Cardiac fibroblast (primary cell): ENCODE measurements at places on chromosomes 7 and 10.

GRCh38 chr7:70700055-70700940 lies 431.6 kb upstream of the GALNT17 start:
- DNase-seq, result no peak

DNA sequence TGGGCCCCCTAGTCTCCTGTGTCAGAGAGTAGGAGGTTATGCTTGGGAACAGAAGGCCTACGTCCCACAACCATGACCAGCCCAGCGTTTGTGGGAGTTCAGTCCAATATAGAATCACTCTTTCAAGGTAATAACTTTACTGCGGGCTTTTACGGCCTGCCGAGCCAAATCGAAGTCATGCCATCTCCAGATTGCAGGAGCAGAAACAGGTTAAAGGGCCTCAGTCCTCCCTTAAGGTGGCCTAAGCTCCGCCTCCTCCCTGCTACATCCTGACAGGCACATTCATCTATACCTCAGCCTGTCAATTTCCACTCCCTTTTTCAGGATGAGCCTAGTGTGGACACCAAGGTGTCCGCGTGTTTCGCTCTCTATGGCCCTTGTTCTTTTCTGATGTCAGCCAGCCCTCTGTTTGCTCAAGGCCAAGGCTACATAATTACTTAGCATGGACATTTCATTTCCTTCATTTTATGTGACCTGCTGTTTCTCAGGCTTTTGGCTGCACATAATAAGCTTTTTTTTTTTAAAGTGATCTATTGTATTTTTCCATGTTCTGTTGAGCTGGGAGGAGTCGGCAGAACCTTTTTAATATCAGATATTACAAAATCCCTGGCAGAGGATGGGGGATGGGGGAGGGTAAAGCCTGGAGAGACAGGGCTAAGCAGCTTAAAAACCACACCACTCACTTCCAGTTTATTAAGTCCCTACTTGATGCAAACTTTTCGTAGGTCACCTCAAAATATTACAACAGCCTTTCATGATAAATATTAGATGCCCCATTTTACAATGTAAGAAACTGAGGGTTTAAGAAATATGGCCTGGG lies 84.6 kb downstream of the CACNB2 start:
- DNase-seq, result peak; percentile 32

DNA sequence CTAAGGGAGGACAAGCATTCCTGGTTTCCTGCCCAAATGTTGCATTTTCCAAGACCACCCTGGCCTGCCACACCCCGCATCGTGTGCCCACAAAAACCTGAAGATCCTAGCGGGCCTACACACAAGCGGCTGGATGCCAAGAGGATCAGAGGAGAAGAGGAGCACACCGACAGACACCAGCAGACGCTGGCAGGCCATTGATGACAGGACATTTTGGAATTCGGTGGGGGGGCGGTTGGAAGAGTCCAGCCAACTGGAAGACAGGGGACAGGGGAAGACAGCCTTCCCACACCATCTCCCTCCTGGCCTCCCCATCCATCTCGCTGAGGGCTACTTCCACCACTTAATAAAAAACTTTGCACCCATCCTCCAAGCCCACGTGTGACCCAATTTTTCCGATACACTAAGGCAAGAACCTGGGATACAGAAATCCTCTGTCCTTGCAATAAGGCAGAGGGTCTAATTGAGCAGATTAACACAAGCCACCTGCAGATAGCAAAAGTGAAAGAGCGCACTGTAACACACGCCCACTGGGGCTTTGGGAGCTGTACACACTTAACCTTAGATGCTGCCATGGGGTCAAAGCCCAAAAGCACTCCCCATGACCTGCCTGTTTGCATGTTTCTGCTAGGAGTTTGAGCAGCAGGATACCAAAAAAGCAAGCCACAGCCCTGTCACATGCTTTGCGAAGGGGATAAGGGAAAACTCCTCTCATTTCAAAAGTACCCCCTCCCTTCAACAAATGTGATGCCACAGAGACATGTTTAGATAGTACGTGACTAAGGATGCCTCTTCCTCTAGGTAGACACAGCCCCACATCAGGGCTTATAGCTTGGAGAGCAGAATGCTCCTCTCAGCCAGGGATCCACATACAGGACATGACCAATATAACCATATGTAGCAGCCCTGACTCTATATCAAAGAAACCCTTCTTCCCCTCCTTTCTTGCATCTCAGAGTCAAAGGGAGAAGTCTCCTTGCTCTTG lies 13.4 kb upstream of the SMNDC1 start:
- no peak for DNase-seq

GRCh38 chr10:112842832-112843360 lies 107.2 kb upstream of the TCF7L2 start:
- DNase-seq, result peak; percentile 5

DNA sequence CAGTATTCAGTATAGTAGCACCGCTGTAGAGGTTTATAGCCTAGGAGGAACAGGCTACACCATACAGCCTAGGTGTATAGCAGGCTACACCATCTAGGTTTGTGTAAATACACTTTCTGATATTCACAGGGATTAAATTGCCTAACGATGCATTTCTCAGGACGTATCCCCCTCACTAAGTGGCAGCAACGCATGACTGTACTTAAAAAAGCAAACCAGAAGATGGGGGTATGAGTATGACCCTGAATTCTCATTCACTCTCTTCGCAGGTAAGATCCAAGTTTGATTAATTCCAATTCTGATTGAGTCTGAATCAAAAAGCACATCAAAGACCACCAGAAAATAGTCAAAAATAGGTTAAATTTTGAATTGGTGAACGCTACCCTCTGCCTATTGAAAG lies 972 bp downstream of the ORC5 start:
- no peak for DNase-seq

- peak; percentile 92 for DNase-seq
Measured at GRCh38 chr10:68992636-68993440, 4.2 kb downstream of the KIFBP start.
